Sigmoid colon (tissue), 7 donors: ENCODE measurements at places on chromosomes 16 and 17. TPM values are rescaled to one million over a fixed set of nuclear protein-coding genes. Genes with fewer than 3 reads are reported as not detected.

The GHDC gene
- polyA plus RNA-seq, result 7.2 TPM

The CCDC144A gene
- polyA plus RNA-seq, result not detected

The PRSS22 gene
- not detected for polyA plus RNA-seq

The CLN3 gene
- 123 TPM for polyA plus RNA-seq

The MYADML2 gene
- not detected for polyA plus RNA-seq

The PTGES3L gene
- 2.1 TPM for polyA plus RNA-seq

The HBA1 gene
- polyA plus RNA-seq, result 1.7 TPM

The DRC3 gene
- polyA plus RNA-seq, result not detected

The KREMEN2 gene
- 1.8 TPM for polyA plus RNA-seq

The TMC7 gene
- 3.1 TPM for polyA plus RNA-seq

The GNG13 gene
- 0.92 TPM for polyA plus RNA-seq

The OTOA gene
- polyA plus RNA-seq, result 0.22 TPM

The MYH2 gene
- not detected for polyA plus RNA-seq

The ALOX15 gene
- polyA plus RNA-seq, result 0.77 TPM

The MEIOB gene
- 0.10 TPM for polyA plus RNA-seq

The SNAI3 gene
- 3.0 TPM for polyA plus RNA-seq

The GLG1 gene
- 4.2 TPM for polyA plus RNA-seq

The FBXO47 gene
- polyA plus RNA-seq, result not detected

The DCXR gene
- 130 TPM for polyA plus RNA-seq

The GAS2L2 gene
- polyA plus RNA-seq, result not detected

The C16orf89 gene
- polyA plus RNA-seq, result 2.5 TPM

The SPATA32 gene
- not detected for polyA plus RNA-seq

The C16orf96 gene
- polyA plus RNA-seq, result 0.09 TPM

The MYH11 gene
- 262 TPM for polyA plus RNA-seq

The CSH2 gene
- not detected for polyA plus RNA-seq
